ENCODE measurements at places on chromosomes 6 and 20.

GRCh38 chr6:56255349-56255748, 8.0 kb upstream of the COL21A1 start:
- DNase-seq = no peak

DNA sequence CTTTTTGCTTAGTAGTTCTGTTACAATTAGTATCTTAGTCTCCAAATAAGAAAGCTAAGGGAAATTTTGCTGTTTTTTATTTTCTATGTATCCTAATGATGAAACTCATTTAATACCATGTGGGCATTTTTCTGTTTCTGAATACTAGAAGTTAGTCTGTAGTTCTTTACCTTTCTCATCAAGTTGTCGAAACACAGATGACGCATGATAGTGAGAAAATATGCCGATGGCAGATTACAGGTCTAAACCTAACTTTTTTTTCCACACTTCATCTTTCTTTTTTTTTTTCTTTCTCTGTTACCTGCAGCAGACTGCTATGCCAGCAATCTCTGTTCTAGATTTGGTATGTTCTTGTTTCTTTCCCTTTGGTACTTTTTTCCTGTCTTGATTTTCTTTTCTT, 43.3 kb upstream of the KIF25 start:
- DNase-seq = no peak

GRCh38 chr6:161017766-161018564, 26.4 kb downstream of the MAP3K4 start:
- DNase-seq = no peak

DNA sequence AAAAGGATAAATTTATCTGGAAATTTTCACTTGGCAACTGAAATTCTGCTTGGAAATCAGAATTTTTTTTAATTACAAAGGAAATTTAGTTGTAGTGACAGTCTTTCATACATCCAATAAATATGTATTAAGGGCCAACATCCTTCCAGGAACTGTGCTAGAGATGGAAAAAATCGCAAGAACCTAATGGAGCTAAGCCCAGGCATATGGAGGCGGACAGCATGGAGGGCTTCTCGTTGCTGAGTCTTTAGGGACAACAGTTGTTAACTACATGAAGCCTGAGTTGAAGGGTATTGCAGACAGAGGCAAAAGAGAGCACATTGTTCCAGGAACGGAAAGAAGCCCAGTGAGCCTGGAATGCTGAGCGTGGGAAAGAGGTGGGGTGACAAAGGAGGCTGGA, 208.9 kb downstream of the IBTK start:
- no peak for DNase-seq

- no peak for DNase-seq
Observed at GRCh38 chr6:93343476-93343875, 75.9 kb downstream of the EPHA7 start.

- DNase-seq = no peak
Observed at GRCh38 chr6:134341999-134342567, 24.2 kb upstream of the SGK1 start.

GRCh38 chr6:157096105-157096504, 227.2 kb downstream of the TMEM242 start:
- no peak for DNase-seq

DNA sequence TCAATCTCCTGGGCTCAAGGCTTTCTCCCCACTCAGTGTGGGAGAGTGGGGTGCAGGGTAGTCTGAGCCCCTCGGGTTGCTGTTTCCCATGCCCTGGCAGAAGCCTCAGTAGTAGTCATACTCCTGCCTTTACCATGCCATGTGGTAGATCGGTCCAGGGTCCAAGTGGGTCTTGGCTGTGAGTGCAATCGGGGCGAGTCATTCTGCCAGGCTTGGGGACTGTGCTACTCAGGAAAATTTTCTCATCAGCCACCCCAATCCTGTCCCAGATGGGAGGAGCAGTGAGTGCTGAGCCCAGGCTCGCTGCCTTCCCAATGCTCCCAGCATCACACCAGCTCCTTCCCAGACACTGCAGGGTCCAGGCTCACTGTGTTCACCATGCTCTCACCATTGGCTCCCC, 10.7 kb upstream of the RAET1L start:
- DNase-seq = no peak

GRCh38 chr6:36123270-36124139, 6.8 kb upstream of the MAPK13 start:
- peak; percentile 89 for DNase-seq

DNA sequence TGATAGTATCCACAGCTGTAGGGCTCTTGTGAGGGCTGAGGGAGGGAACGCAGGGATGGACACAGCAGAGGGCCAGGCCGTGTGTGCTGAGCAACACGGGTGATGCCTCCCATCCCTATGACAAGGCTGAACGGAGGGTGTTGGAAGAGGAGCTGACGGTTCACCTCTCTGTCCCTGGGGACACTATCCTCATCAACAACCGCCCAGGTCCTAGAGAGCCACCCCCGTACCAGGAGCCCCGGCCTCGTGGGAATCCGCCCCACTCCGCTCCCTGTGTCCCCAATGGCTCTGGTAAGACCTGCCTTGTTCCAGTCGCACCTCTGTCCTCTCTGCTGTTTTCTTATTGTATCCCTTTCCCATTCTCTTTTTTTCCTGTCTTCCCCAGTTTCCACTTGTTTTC, 10.1 kb downstream of the DDR1 start:
- DNase-seq = peak; percentile 24

DNA sequence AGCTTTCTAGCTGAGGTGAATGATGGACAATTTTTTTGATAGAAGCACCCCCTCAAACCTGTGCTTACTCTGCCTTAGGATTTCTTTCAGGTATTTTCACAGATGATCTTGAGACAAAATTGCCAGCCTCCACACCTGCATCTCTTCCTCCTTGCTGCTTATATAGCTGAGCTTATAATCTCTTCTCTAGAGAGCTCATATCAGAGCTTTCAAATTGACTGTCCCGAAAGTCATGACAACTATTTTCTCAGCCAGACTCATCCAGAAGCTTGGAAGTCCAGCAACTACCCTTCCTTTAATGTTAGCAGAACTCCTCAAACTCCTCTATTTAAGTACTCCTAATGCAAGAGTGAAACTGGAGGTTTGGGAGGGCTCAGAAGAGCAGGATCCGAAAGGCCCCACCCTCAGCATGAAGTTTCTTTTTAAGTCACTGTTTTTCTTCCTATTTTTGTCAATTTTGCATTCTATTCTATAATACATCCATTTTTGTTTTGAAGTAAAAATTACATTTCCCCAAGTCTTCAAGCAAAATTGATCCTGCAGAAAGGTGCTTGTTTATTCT, 12.7 kb downstream of the CGA start:
- DNase-seq = no peak

DNA sequence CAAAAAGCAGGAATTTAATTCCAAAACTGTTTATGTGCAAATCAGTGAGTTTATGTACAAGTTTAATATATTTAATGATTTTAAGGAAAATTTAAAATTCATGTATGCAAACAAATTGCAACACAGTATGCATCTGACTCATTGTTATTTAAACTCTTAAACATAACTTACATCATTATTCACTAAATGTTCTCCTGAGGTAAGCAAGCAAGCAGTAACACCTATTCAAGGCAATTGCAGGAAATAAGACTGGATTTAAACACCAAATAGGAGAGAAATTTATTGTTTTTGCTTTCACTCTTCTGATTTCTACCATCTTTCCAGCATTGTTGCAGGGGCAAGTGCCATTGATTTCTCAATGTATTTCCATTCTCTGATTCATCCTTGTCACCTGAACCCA, 239.5 kb downstream of the TFAP2A start:
- no peak for DNase-seq

DNA sequence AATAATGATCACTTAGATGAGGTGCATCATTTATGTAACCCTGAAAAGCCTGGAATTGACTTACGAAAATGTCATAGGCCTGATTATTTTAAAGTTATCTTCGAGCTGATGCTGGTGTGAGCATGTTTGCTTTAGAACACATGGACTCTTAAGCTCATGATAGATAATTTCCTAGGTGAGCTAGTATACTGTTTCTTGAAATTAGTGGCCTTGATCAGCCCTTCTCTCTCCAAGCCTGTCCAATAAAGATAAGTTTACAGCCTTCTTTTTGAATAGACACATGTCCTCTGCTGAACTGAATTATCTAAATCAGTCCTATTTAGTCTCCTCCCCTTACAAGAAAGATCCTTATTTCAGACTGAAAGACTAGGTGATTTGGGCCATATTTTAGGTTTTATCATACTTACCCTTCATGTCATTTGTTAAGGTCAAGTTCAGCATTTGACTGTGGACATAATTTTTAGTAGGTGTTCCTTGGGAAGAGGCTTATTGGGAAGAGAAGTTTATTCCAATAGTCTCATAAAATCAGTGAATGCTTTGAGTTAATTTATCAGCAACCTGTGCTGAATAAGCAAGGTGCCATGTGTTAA, 15.3 kb downstream of the FOXO3 start:
- DNase-seq = no peak
